Activated T-helper 9 cell treated with anti-CD3 and anti-CD28 coated beads, Interleukin-2, amount 50 U/mL, for 16 hours (primary cell): ENCODE measurements at places on chromosomes 3 and 15.

- DNase-seq, result no peak
These were observed 40.0 kb upstream of the ATP10A start for GRCh38 chr15:25903024-25903581.

DNA sequence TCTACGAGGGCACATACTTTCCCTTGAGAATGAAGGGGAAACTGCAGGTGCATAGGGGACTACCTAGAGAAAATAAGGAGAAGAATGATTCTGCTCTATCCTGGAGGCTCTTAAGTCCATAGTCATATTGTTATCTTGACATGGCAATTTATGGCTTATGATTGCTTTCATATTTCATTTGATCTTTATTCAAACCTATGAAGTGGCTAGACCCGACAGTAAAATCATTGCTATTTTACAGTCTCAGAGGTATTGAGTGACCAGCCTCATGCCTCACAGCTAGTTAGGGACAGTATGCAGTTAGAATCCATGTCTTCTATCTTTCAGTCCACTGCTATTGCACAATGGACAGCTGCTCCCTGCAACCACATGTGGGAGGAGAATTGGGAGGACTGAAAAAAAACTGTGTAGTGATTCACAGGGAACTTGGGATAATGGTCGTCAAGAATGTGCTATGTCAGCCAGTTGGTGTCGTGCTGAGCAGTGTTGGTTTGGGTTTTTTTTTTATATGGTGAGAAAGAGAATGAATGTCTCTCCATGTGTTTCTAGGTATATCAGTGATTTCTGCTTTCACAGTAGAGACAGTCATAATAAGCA is 63.2 kb upstream of the SPPL2A start:
- no peak for DNase-seq

DNA sequence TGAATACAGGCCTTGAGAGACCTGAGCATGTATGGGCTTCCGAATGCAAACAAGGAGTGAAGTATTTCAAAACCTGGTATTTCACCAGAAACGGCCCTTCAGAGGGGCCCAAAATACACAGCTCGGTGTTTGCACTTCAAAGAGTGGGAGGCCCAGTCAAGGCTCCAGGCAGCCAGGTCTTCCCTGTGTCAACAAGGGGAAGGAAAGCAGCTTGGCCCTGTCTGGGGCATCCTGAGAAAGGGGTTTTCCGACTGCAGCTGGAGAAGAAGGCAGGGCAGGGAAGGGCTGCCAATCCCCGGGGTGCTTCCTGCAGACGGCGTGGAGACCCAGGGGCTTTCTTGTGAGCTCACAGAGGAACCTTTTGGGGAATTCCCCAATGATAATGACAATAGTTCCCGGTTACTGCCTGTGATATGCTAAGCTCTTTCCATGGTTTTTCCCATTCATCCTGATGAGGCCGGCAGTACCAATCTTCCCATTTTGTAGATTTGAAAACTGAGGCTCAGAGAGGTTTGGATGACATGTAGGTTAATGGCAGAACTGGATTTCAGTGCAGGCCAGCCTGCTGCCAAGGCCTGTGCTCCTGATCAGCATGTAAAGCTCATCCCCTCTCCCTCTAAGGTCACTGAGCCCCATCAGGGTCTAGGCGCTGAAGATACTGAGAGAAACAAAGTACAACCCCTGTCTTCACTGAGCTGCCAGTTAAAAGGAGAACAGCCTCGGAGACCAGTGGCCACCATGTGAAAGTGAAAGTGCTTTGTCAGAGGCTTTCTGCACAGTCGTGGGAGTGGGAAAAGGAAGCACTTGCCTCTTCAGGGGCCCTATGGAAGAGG is 43.0 kb upstream of the TLE3 start:
- DNase-seq, result peak; percentile 19

GRCh38 chr3:174949523-174949922 is 90.4 kb downstream of the NAALADL2 start:
- DNase-seq, result no peak

DNA sequence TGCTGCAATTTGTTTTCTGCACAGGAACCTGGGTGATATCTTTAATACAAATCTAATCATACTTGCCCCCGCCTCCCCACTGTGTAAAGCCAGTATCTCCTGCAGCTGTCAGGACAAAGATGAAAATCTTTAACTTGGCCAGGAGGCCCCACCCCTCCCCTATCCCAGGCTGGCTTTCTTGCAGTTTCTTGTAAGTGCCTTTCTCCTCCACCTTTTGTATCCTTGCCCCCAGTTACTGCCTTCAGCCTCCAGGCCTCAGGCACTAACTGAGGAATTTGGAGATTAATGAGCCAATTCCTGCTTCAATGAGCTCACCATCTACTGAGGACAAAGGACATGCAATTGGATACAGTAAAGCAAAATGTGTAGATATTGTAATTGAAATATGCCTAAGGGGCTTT is 6.5 kb downstream of the GCSAM start:
- DNase-seq, result no peak
